Endodermal cell (in vitro differentiated cells): ENCODE measurements at places on chromosomes 5 and 9. TPM values are rescaled to one million over a fixed set of nuclear protein-coding genes. Genes with fewer than 3 reads are reported as not detected.

DNA sequence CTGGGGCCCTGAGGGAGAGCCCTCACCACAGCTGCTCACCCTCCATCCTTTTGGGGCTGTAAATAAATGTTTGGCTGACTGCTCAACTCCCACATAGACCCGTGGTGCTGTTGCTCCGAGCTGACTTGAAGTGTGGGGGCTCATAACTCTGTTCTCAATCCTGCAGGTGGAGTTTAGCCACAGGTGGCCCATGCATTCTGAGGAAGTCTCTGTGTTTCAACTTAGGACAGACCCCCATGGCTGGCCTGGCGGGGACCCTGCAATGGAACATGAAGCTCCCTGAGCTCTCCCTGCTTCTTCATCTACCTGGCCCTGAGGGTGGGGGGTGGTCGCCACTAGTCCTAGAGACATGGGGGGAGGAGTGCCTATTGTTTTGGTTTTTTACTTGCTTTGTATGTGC lies 19.7 kb downstream of the NDUFS6 start:
- no peak for DNase-seq
- H3K4me3 ChIP-seq, result no peak overlapping the region
- H3K4me1 ChIP-seq, result no peaks in the 10 kb centered on the region
- H3K27me3 ChIP-seq, result no peaks in the 10 kb centered on the region
- H3K36me3 ChIP-seq, result peaks cover 64% of the 10 kb centered on the region

DNA sequence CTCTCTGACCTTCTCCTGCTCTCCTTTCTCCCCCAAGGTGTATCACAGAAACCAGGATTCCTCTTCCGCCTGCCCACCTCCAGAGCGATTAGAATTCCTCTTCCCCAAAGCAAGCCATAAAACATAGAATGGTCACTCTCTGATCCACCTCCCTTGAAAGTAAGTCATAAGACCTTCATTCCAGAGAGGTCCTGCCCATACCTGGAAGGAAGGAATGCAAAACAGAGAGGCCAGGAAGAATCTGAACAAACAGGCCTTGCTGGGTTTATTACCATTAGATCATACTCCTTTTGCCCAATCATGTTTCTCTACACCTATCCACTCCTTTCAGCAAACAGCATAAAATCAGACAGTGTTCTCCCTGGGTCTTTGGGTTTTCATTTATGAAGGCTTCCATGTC lies 21.0 kb downstream of the CDKL3 start:
- H3K4me3 ChIP-seq, result no peak overlapping the region
- peaks cover 3% of the 10 kb centered on the region for H3K4me1 ChIP-seq
- DNase-seq, result peak; percentile 84
- H3K36me3 ChIP-seq, result no peaks in the 10 kb centered on the region
- no peak overlapping the region for H3K27ac ChIP-seq
- no peaks in the 10 kb centered on the region for H3K27me3 ChIP-seq

GRCh38 chr9:120438836-120439546 lies 141.0 kb downstream of the CDK5RAP2 start:
- no peak overlapping the region for H3K4me3 ChIP-seq
- no peaks in the 10 kb centered on the region for H3K27me3 ChIP-seq
- H3K36me3 ChIP-seq, result peaks cover 83% of the 10 kb centered on the region

Gene ZSWIM6
- 18.8 to 20.6 TPM (median 20.2 TPM) in 3 replicates for total RNA-seq

DNA sequence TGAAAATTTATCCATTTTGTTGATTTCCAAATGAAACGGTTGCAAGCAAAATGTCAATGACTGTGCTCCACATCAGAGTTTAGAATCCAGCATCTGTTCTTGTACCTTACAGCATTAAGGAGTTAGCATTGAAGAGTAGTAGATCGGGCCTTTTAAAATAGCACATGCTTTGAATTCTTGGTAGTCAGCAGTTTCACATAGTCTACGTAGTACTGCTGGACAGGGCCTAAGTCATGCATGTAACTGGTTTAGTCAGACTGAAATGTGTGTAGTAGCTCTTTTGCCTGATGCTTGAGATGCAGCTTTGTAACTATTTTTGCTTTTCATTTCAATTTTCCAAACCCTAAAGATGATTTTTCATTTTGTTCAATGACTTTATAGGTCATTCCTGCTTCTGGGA lies 19.8 kb downstream of the LECT2 start:
- no peak overlapping the region for H3K27ac ChIP-seq
- no peak overlapping the region for H3K4me3 ChIP-seq
- no peaks in the 10 kb centered on the region for H3K4me1 ChIP-seq
- peaks cover 35% of the 10 kb centered on the region for H3K27me3 ChIP-seq
- H3K36me3 ChIP-seq, result no peaks in the 10 kb centered on the region
